ENCODE measurements at places on chromosomes 4 and X. TPM values are rescaled to one million over a fixed set of nuclear protein-coding genes. Genes with fewer than 3 reads are reported as not detected.

- DNase-seq = no peak
- H3K4me1 ChIP-seq = peaks cover 30% of the 10 kb centered on the region
- no peaks in the 10 kb centered on the region for H3K27me3 ChIP-seq
Observed at GRCh38 chr4:108010167-108010566, 20.5 kb downstream of the HADH start.

DNA sequence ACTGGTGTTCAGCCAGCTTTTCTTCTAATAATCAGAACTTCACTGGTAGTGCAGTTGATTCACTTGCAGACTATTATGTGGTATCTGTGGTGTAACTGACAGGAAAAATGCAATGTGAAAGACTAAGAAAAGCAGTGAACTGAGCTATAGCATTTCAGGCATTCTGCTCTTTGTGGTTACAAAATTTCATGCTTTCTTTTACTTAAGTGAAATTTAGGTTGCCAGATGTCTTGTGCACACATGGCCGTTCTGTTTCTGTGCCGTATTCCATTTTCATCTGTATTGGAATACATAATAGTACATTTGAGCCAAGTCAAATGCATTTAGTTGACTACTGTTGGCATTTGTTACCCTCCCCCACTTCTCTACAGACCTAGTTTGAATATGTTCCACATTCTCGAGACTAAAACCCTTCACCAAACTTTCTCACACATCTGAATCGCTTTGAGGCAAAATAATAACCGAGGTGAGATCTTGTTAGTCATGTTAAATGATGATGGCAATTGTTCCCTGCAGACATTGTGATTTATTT lies 8.2 kb downstream of the RTL3 start:
- no peak overlapping the region for H3K27ac ChIP-seq
- no peaks in the 10 kb centered on the region for H3K36me3 ChIP-seq
- no peak for DNase-seq
- no peaks in the 10 kb centered on the region for H3K4me1 ChIP-seq
- H3K4me3 ChIP-seq = no peak overlapping the region

DNA sequence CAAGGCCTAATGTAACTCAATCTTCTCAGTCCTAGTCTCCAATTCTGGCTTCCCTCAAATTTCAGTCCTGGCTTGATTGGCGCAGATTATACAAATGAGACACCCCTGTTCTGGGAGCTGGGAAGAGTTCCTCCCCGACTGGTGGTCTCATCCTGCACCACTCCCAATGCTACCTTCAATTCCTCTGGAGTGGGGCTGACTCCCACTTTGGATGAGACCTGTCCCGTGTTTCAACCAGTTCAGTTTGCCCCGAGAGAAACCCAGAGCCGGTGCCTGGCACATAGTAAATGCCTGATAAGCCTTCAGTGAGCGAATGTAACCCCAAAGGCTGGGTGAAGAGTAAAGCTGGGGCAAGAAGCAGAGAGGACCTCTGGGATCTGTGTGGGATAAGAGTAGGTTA lies 4.0 kb upstream of the SYP start:
- H3K27me3 ChIP-seq = no peaks in the 10 kb centered on the region
- no peak overlapping the region for H3K27ac ChIP-seq
- H3K4me1 ChIP-seq = peaks cover 4% of the 10 kb centered on the region
- H3K4me3 ChIP-seq = no peak overlapping the region
- no peak for DNase-seq

DNA sequence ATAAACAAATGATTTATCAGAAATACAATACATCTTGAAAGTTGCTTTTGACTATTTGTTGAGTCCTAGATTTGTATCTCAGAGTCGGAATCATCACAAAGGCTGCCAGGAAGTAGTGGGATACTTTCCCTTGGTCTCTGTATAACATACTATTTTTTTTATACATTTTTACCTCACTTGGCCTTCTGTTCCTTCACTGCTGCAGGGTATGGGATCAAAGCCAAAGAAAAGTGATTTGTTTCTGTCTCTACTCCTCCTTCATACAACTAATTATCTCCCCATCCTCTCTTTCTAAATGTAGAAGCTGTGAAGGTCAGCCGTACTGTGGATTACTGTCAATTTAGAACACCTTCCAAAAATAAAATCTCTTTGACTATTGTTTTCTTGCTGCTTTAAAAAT lies 24.9 kb downstream of the PALLD start:
- peak overlapping the region; percentile 68 for H3K27ac ChIP-seq
- no peak for DNase-seq
- H3K4me1 ChIP-seq = peaks cover 78% of the 10 kb centered on the region
- H3K4me3 ChIP-seq = no peak overlapping the region

- H3K4me1 ChIP-seq = no peaks in the 10 kb centered on the region
- H3K4me3 ChIP-seq = no peak overlapping the region
- DNase-seq = no peak
Observed at GRCh38 chr4:174708381-174708780, 120.7 kb downstream of the GLRA3 start.

- no peaks in the 10 kb centered on the region for H3K27me3 ChIP-seq
- H3K4me3 ChIP-seq = no peak overlapping the region
- no peak overlapping the region for H3K27ac ChIP-seq
- no peaks in the 10 kb centered on the region for H3K36me3 ChIP-seq
- DNase-seq = no peak
Observed at GRCh38 chrX:123487669-123488068, 245.2 kb downstream of the THOC2 start.

GRCh38 chr4:13174001-13174400 lies 310.1 kb downstream of the RAB28 start:
- no peaks in the 10 kb centered on the region for H3K4me1 ChIP-seq
- no peaks in the 10 kb centered on the region for H3K27me3 ChIP-seq
- DNase-seq = peak; percentile 62
- H3K4me3 ChIP-seq = no peak overlapping the region
- no peaks in the 10 kb centered on the region for H3K36me3 ChIP-seq
- no peak overlapping the region for H3K27ac ChIP-seq

DNA sequence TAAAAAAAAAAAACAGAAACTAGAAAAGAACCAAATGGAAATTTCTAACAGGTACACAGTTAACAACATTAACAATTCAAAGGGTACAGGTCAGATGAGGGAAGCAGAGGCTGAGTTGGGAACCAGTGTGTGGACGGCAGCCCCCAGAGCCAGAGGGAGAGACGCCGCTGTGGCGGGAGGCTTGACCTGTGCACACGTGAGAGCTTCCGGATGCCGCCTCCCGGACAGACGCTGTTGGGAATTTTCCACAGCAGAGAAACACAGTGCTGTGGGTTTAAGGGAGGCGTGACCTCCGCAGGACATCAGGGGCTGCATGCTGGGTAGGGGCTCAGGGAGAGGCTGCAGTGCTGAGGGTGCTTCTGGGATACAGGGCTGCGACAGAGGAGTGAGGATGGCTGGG lies 22.2 kb downstream of the TACC3 start:
- no peaks in the 10 kb centered on the region for H3K27me3 ChIP-seq
- H3K27ac ChIP-seq = no peak overlapping the region
- peaks cover 4% of the 10 kb centered on the region for H3K4me1 ChIP-seq
- H3K36me3 ChIP-seq = peaks cover 48% of the 10 kb centered on the region

DNA sequence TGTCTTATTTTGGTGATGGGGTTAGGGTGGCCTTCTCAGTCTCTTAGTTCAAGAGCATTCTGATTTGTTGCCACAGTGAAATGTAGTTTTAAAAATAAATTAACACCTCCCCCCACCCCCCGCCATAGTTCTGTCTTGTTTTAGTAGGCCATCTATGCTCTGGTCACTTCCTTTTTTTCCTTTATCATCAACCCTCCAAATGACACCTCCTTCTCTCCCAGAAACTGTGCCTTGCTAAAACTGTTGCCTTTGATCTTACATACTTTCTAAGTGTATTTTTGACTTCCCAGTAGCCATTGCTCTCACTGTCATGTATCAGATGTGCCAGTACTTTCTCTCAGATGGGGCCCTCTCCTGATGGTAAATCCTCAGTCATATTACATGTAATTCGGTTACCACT lies 14.5 kb upstream of the NDUFC1 start:
- no peak overlapping the region for H3K4me3 ChIP-seq
- DNase-seq = no peak
- no peaks in the 10 kb centered on the region for H3K36me3 ChIP-seq
- no peaks in the 10 kb centered on the region for H3K27me3 ChIP-seq
- H3K4me1 ChIP-seq = peaks cover 37% of the 10 kb centered on the region

- H3K4me1 ChIP-seq = no peaks in the 10 kb centered on the region
- H3K36me3 ChIP-seq = no peaks in the 10 kb centered on the region
- H3K4me3 ChIP-seq = no peak overlapping the region
- no peak overlapping the region for H3K27ac ChIP-seq
- H3K27me3 ChIP-seq = no peaks in the 10 kb centered on the region
Observed at GRCh38 chr4:56139241-56139827, 190.6 kb downstream of the CEP135 start.

DNA sequence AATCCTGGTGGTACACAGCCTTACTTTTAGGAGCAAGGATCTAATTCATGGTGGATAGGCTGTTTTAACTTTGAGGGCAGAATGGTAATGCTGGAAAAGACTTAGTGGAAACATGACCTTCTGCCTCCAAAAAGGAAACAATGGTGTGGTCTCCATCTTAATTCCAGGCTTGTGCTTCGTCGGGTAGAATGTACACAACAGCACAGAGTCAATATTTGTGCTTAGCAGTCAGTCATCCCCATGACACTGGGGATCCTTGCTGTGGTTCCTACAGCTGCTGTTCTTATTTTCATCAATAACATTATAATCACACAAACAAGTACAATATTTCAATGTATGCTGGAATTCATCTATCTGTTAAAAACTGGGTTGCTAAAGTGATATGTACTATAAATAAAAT lies 104.4 kb downstream of the HHIP start:
- no peak overlapping the region for H3K4me3 ChIP-seq
- no peaks in the 10 kb centered on the region for H3K27me3 ChIP-seq

- no peak for DNase-seq
- no peak overlapping the region for H3K4me3 ChIP-seq
- H3K27ac ChIP-seq = no peak overlapping the region
- H3K36me3 ChIP-seq = no peaks in the 10 kb centered on the region
- H3K27me3 ChIP-seq = no peaks in the 10 kb centered on the region
- no peaks in the 10 kb centered on the region for H3K4me1 ChIP-seq
Observed at GRCh38 chr4:181157647-181158046, 1085.6 kb upstream of the TENM3 start.

Gene TREX2
- 0.32 TPM for total RNA-seq

Gene PABPC5
- total RNA-seq = 0.52 TPM

Gene SLC6A14
- not detected for total RNA-seq

Gene APOO
- 102 TPM for total RNA-seq

Gene PTTG2
- total RNA-seq = 0.87 TPM

Gene STK32B
- total RNA-seq = 0.56 TPM

Measured in heart right ventricle (tissue), 16 donors.